SK-MEL-5 (cell line): ENCODE measurements at places on chromosomes 4 and X. TPM values are rescaled to one million over a fixed set of nuclear protein-coding genes. Genes with fewer than 3 reads are reported as not detected.

HSFX3 gene
- total RNA-seq = not detected in 2 replicates

DNA sequence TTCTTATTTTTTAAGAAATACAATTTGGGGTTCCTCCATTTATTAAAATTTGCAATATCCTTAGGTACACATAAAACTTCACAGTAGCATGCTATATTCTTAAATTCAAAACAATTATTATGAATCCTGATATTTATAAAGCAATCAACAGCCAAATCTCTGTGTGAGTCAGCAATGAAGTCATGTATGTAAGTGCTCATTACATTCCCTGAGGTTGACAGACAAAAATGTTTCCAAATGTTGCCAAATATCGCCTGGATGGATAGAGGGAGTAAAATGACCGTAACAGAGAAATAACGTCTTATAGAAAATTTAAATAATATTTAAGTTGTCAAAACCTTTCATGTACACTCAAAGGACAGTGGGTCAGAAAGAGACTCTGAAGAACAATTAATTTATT is 220.0 kb downstream of the PCDH18 start:
- no peak for DNase-seq

GRCh38 chrX:11458170-11458569 is 165.0 kb downstream of the AMELX start:
- DNase-seq = no peak

GRCh38 chr4:159455675-159456237 is 352.9 kb downstream of the RAPGEF2 start:
- DNase-seq = peak; percentile 70

DNA sequence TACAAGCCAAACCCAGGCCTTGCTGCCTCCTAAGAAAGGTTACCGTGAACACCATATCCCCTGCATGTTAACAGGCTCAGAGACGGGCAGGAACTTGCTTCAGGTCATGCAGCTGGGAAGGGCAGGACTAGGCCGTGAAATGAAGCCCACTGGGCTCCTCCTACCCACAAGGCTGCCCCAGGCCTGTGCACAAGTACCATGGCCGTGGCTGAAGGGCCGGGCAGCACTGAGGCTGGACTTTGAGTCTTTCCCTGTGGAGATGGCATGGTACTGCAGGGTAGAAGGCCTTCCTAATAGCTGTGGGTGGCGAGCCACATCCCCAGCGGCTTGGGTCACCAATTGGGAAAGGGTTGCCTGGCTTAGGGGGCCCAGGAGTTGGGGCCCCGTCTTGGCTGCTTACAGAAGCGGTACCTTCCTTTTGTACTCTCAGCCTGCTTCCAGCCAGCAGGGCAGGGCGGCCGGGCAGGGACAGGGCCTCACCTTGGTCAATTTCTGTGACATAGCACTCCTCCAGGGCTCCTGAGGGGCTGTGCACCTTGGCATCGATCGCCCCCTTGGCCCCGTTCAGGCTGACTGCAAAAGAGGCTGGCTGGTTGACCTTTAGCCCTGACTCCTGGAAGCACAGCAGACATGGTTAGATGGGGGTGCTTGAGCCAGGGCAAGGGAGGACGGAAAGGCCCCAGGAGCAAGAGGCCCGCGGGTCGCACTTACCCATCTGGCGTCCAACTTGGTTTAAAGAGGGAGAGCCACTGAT is 23.8 kb downstream of the FLNA start:
- no peak for DNase-seq

GYPE gene
- total RNA-seq = 0.19 and 0.37 TPM in 2 replicates

- no peak for DNase-seq
Observed at GRCh38 chr4:67565284-67565683, 6.8 kb downstream of the STAP1 start.

CABS1 gene
- total RNA-seq = not detected in 2 replicates

DNA sequence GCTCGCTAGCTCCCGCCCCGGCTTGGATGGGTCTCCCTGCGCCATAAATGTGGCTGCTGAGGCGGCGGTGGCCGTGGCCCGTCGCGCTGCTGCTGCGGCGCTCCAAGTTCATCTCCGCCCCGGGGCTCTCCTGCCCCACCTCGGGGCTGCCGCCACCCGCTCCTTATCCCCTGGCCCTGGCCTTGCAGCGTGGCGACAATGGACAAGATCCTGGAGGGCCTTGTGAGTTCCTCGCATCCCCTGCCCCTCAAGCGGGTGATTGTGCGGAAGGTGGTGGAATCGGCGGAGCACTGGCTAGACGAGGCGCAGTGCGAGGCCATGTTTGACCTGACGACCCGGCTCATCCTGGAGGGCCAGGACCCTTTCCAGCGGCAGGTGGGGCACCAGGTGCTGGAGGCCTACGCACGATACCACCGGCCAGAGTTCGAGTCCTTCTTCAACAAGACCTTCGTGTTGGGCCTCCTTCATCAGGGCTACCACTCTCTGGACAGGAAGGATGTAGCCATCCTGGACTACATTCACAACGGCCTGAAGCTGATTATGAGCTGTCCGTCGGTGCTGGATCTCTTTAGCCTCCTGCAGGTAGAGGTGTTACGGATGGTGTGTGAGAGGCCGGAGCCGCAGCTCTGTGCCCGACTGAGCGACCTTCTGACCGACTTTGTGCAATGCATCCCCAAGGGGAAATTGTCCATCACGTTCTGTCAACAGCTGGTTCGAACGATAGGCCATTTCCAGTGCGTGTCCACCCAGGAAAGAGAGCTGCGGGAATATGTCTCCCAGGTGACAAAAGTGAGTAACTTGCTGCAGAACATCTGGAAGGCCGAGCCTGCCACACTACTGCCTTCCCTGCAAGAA is 763 bp downstream of the USP38 start:
- no peak for DNase-seq

DNA sequence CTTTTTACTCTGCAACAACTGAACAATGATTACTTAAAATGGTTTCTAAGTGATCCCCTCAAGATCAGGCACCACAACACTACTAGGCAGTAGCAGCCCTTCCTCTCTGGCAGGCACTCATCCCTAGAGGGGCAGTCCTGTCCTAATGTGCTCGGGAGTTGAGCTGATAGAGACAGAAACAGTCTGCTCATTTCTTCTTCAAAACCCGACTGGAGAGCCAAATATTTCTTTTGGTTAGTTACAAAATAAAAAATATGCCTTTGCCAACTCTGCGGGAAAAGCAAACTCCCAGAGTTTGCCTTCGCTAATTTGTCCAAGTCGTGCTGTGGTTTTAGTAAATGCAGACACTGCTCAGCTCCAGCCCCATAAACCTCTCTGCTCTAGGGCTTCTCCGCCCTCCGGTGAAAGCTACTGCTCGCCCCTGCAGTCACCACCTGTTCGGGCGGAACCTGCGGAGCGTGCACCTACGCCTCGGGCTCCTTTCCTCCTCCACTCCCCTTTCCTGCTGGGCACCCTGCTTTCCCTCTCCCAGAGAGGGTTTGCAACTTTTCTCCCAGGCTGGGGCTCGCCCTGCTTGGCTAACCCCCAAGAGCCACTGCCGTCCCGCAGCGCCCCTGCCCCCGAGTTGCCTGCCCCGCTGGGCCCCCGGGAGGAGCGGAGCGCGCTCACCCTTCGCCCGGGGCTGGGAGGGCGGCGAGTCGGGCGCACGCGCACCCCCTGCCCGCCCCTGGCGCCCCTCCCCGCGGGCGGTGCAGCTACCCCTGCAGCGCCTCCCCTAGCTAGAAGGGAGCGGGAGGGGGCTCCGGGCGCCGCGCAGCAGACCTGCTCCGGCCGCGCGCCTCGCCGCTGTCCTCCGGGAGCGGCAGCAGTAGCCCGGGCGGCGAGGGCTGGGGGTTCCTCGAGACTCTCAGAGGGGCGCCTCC is at the start of gene NPNT:
NPNT (plus strand) TSS at position 812 of the 923 bp plus-strand sequence. CDS start 182 bp downstream, outside the sequence.
- DNase-seq = no peak

DNA sequence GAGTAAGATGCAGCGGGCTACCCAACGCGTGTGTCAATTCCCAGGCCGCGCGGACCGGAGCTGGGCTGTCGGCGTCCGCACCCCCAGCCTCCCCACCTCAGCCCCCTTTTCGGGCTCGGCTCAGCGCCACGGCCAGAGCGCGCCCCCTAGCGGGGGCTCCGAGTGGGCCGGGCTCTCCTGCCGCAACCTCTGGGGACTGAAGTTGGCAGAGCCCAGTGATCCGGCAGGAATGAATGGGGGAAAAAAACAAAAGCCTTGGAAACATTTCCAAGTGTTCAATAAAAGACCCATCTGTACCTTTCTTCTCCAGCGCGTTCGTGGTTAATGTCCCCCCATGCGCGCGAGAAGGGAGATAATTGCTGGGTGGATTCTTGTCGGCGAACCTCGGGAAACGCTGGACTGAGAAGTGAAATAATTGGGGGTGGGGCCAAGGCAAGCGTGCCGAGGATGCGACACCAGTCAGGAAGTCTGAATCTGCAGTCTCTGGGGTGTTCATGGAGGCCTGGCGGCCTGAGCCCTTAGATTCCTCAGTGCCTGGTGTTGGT is 5.2 kb upstream of the ARX start:
- peak; percentile 48 for DNase-seq

- no peak for DNase-seq
Observed at GRCh38 chr4:185357211-185357610, 38.5 kb downstream of the LRP2BP start.

PDLIM3 gene
- 73.2 and 79.0 TPM in 2 replicates for total RNA-seq

UGT2A3 gene
- total RNA-seq = not detected in 2 replicates

GRCh38 chr4:39495446-39496213 is 31.6 kb downstream of the UGDH start:
- DNase-seq = no peak

BRS3 gene
- not detected in 2 replicates for total RNA-seq

- DNase-seq = peak; percentile 12
Observed at GRCh38 chr4:99447079-99447478, 11.9 kb upstream of the ADH7 start.

DNA sequence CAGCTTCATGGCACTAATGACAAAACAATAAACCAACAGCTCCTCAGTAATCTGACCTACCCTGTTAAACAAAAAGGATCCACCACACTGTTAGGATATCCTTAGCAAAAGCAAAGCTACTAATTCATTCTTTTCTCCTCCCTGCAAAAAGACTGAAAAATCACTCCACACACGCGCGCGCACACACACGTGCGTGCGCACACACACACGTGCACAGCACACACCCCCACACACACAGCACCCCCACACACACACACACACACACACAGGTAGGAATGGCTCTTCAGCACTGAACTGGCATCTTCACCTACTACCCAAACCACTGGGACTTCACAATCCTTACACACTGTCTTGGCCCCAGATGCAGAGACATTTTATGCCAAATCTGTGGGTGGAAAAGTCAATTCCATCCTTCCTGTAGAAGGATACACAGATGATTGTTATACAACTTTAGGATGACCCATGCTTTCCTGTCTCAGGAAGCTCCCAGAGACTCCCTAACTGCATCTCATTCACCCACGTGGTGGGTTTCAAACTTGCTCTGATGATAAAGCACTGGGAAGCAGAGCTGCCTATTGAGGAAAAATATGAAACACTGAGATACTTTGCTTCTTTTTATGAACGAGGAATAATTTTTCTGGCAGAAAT is 102.5 kb downstream of the TSPAN5 start:
- no peak for DNase-seq

SMIM43 gene
- not detected in 2 replicates for total RNA-seq

GRCh38 chr4:53132132-53132891 is 233.5 kb downstream of the SCFD2 start:
- DNase-seq = no peak

XG gene
- total RNA-seq = not detected in 2 replicates

GAGE2A gene
- 61.3 and 64.8 TPM in 2 replicates for total RNA-seq

GRCh38 chr4:76963131-76963750 is 13.7 kb downstream of the SEPTIN11 start:
- DNase-seq = no peak

- DNase-seq = no peak
Observed at GRCh38 chr4:101850698-101851097, 60.2 kb downstream of the BANK1 start.

CENPVL1 gene
- total RNA-seq = 0.32 TPM in 1 of 2 replicates, not detected in the other

DTHD1 gene
- not detected in 2 replicates for total RNA-seq

POF1B gene
- total RNA-seq = 0.08 and 0.21 TPM in 2 replicates

DNA sequence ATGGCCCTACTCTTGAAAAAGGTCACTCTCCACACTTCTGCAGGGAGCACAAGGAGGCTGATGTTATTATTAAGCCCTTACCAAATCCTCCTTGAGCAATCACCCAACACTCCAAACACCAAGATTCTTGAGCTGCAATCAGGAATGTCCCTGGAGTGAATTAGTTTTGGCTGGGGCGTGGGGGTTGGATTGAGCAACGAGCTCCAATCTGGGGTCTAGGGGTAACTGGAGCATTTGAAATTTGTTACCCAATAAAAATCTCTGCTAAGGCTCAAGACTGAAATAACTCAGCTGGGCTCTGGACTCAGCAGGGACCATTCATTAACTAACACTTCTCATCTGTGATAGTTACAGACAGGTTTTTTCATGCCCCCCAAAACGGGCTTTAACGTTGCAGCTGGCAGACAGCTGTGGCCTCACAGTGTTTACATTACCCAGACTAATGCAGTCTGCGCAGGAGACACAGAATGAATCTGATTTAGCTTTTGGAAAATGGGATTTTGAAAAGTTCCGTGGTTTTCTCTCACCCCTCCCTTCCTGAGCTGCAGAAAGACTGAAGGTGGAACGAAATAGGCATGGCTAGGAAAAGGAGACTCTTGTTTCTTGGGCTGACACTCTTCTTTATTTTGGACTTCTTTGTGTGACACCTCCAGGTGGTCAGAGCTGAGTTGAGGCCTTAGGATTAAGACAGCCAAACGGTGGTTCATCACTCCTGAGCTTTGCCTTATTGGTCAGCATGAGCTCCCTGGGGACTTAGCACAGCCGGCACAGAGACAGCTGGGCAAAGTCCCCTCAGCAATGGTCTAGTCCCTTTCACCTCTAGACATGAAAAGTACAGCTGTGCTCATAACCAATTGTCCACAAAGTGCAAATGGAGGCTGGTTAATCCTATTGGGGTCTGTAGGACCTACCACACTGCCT is 26.6 kb downstream of the PLAC1 start:
- no peak for DNase-seq

DNA sequence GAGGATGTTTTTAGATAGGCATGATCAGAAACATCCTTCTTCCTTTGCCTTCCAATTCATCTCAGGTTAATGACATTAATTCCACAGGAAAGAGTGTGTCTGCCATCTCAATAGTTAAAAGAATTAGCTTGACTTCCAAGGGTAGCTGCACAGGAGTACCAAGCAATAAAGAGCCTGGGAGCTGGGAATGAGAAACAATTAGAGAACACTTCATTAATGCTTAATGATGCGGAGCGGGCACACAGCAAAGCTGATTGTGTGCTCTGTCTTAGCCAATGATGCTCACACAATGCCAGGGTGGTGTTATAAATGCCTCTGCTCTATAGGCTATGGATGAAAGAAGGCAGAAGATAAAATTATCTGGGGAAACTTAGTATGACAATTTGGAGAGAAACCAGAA is 1052.5 kb upstream of the LCORL start:
- DNase-seq = no peak

BEX5 gene
- not detected in 2 replicates for total RNA-seq
